Transverse colon (tissue), 4 donors: ENCODE measurements at places on chromosomes 6 and 20. TPM values are rescaled to one million over a fixed set of nuclear protein-coding genes. Genes with fewer than 3 reads are reported as not detected.

Gene CCDC28A
- total RNA-seq: 12.0 TPM

Gene PHIP
- 12.1 TPM for total RNA-seq

Gene TAGAP
- total RNA-seq: 7.9 TPM

Gene TREM2
- total RNA-seq: not detected

Gene CAGE1
- not detected for total RNA-seq

Gene NRN1
- total RNA-seq: 1.2 TPM

Gene SLC32A1
- not detected for total RNA-seq

Gene CST4
- not detected for total RNA-seq

Gene HLA-DQB1
- not detected for total RNA-seq
